Bronchial epithelial cell (primary cell): ENCODE measurements at places on chromosomes 11 and 22. TPM values are rescaled to one million over a fixed set of nuclear protein-coding genes. Genes with fewer than 3 reads are reported as not detected.

The OR1S1 gene
- total RNA-seq = not detected in 2 replicates

DNA sequence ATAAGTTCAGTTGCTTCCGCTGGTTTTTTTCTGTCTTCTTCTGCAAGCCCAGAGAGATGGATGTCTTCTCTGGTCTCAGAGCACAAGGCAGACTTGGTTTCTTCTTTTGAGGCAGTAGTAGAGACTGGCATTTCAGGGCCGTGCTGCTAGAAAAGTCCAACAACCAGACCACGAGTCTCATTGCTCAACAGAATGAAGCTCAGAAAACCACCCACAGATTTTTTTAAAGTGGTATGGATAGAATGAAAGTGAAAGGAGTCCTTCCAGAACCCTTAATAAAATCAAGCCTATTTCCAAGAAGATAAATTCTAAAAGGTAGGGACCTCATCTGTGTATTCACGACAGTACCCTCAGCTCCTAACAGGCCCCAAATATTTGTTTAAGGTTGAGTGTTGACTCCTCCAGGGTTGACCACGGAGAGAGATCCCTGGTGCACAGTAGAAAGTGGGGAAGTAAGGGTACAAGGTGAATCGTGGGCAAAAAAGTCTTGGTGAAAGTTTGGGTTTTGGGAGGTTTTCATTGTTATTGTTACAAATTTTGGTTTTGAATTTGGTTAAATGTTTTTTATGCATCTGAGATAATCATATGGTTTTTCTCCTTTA is 43.6 kb upstream of the DDX6 start:
- DNase-seq = no peak

- no peak for DNase-seq
These were observed 8.7 kb upstream of the OSBPL5 start for GRCh38 chr11:3173795-3174194.

DNA sequence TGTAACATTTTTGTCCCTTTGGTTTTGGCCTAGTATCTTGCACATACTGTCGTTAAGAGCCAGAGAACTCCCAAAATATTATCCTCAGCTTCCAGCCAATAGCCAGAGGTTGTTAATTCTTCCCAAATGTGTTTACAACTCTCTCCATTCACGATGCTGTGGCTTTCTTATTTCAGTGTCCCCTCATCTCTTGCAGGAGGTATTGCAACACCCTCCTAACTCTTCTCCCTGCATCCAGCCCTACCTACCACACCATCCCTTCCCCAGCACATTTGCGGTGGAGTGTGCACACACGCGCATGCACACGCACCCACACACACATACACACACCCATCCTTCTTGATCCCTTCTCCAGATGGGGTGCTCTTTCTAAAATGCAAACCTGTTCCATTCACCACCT is 75.6 kb upstream of the LMO2 start:
- no peak for DNase-seq

GRCh38 chr11:27886857-27887256 is 186.6 kb upstream of the BDNF start:
- DNase-seq = peak; percentile 35
